ENCODE measurements at places on chromosomes 7 and 10.
A peak's percentile ranks its signal among the peaks of the same experiment; 100 is the strongest.

DNA sequence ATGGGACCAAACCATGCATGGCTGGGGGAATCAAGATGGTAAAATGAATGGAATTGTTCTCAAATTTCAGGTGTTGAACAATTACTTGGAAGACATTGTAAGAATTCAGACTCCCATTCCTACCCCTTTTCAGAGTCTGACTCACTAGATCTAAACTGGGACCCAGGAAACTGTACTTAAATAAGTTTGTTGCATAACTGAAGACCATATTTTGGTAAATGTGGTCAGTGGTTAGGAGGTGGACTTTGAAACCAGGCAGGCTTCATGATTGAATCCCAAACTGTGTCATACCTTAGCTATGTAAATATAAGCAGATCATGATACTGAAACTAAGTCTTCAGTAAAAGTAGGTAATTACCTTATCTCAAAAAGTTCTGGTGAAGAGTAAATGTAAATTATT is 41.7 kb downstream of the ZWINT start:
- peak; percentile 38 for DNase-seq

GRCh38 chr7:106535234-106535932 is 125.6 kb downstream of the CCDC71L start:
- no peak for DNase-seq

GRCh38 chr7:100053215-100053614 is 3.6 kb downstream of the ZSCAN21 start:
- peak; percentile 39 for DNase-seq

DNA sequence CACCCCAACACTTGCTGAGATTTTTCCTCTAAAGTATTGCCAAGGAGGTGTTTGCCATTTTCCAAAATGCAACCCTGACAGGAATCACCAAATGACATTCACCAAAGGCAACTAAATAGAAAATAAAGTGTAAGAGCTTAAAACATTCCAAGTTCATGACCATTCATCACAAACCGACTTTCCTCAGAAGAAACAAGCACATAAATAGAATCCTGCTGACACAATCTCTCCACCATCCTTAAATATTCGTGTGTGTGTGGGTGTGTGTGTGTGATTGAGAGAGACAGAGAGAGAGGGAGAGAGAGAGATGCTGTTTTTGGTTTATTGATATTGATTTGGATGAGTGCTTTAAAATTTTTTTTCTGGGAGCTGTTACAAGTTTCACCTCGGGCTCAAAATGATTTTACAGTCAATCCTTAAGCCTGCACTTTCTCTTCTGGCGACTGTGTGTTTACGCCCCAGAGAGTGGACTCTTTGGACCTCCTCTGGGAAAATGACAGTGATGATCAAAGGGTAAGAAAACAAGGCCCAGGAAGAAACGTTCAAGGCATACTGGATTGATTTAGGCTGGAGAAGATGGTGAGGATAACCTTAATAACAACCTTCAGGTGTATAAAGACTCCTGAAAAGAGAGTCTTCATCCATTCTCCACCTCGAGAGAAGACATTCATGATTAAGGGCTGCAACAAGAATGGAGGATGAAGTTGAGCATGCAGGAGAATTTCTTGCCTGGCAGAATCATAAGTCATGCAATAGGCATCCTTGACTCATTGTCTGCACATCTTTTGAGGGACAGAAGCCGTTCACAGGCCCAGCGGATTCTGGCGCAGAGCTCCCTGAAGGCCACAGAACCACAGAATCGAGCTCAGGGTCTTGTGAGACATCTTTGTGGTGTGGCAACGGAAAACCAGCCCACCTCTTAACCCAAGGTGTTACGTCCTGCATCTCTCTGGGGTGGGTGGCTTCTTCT is 104.4 kb upstream of the FGFR2 start:
- no peak for DNase-seq

DNA sequence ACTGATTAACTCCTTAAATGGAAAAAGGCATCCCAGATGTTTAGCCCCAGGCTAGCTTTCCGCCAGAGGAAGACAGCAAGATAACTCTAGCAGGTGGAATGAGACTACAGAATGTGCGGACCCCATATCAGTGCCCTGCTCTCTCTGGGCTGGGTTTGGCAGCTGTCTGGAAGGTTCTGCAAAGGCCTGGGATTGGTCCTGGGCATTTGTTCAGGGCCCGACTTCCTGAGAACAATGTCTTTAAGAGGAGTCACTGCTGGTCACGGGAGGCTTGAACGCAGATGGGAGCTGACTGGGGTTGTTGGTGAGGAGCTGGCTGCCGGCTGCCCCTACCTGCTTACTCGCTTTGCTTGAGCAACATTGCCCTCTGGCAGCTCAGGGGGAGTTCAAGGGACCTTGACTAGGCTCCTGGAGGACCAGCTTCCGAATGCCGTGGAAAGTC is 130.6 kb upstream of the BTBD16 start:
- no peak for DNase-seq

DNA sequence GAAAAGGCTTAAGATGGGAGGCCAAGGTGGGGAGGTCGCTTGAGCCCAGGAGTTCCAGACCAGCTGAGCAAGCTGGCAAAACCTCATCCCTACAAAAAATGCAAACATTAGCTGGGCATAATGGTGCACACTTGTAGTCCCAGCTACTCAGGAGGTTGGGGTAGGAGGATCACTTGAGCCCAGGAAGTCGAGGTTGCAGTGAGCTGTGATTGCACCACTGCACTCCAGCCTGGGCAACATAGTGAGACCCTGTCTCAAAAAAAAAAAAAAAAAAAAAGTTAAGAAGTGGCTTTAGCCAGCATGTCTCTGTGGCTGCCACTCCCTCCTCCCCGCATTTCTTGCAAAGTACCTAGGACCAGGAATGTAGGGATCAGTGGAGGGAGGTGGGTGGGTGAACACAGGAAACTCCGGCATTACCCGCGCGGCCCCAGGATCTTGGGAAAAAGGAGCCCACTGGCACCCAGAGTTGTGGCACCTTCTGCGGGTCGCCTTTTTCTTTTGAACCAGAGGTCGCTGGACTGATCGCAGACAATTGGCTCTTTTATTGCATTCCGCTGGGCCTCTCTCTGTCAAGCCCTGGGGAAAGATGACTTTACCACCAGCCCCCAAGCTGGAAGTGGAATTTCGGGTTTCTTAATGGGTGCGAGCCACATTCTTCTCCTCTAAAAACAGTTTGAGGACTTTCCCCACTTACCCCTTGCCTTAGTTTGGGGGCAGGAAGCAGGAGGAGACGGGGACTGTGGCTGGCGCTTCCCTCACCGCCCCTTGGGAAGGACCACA is 3.5 kb downstream of the VGF start:
- DNase-seq, result no peak

DNA sequence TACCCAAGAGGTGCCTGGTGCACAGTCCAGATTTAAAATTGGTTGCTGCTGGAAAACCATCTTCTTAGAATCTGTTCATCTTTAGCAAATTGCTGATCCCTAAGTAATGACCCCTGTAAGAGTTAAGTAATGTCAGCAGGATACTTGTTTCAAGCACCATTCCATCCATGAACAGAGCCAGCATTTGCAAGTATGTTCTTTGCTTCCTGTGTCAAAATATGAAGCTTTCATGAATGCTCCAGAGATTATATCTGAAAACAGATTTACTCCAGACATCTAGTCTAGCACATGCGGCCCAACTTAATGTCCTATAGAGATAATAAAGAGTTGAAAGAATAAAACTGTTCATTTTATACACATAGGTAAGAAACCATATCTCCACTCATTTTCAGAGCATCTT is 98.7 kb upstream of the ZNF438 start:
- DNase-seq, result no peak

- DNase-seq, result no peak
Observed at GRCh38 chr7:92644406-92645113, 54.4 kb upstream of the FAM133B start.

DNA sequence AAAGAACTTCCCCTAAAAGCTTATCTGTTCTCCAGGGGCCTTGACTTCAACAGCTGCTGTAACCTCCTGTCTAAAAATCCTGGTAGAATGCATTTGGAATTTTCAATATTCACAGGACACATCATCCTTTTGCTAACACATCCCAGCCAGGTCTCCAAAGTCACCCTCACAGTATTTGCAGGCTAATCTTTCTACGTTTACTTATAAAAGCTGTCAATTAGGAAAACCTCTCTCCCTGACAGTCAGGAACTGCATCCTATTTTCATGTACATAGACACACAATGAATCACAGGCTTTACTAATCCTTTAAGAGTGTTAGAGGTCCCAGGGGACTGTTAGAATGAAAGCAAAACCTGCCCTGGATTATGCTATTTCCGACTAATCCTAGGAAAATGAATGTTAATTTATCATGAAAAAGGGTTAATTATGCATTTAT is 102.2 kb downstream of the GFRA1 start:
- DNase-seq, result no peak

- no peak for DNase-seq
Observed at GRCh38 chr7:142901426-142902259, 16.1 kb upstream of the TRPV6 start.

GRCh38 chr10:61316676-61317265 is 136.4 kb downstream of the TMEM26 start:
- no peak for DNase-seq

DNA sequence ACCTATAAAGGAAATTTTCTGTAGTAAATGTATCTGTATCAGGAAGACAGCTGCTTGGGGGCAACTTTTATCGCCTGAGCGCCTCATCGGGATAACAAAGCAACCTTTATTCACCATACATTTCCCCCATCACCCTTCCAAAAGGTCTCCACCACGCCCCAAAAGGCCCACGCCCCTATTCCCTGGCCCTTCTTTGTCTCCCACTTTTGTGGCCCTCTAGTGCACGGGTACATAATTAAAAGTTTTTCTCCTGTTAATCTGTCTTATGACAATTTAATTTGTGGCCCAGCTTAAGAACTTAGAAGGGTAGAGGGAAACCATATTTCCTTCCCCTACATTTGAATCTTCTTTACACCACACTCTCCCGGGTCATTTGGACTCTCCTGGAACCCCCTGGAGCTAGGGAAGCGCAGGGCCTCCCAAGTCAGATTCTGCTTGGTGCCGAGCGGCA is 625 bp downstream of the RP9 start:
- no peak for DNase-seq

DNA sequence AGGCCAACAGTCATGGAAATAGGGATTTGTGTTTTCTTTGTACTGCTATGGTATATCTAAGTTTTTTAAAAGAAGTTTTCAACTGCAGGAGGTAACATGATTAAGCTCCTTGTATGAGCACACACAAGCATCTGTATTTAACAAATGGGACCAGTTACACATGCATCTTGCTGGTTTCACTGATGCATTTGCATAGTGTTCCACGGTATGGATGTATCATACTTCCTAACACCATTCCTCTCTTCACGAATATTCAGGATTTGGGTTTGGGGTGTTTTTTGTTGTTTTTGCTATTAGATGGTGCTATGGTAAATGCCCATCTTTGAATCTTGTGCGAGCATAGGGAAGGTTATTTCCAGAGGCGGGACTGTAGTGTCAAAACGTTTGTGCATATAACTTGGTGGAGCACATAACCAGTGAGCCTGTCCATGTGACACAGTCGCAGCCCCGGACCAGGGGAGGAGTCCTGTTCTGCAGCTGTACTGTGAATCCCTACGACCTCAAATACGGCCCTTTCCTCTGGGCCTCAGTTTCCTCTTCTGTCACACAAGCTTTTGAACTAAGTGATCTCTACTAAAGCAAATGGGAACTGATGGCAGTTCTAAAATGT is 1.9 kb downstream of the H2BK1 start:
- no peak for DNase-seq

Measured in Caki2 (cell line).